ENCODE measurements at places on chromosomes 16 and 17.
A peak's percentile ranks its signal among the peaks of the same experiment; 100 is the strongest.

DNA sequence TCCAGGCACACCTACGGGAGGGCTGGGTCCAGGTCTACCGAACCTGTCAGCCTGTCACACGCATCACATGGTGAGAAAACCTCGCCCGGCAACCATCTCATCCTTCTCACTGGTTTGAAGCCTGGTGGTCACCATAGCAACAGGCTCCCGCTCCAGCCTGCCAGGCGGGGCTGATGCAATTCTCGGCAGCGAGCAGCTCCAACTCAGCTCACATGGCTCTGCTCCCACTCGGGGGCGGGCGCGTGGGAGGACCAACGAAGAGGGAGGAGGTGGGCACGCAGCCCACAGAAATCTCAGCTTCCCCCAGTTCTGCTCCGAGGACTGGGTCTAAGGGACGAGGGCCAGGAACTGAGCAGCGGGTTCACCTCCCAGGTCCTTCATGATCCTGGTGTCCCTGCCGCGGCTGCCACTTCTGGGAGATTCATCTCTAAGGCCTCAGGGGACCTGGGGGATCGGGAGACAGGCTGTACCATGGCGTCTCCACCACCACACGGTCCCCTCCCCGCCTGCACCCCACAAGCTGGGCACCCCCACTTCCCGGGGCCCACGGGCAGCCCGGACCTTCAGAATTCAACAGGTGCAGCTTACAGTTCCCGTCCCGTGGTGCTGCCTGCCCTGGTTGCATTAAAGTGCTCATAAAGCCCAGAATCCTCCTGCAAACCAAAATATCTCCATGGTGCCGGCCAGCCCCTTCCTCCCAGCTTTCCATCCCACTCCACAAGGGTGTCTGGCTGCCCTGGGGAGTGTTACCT, 25.8 kb downstream of the ABR start:
- peak; percentile 52 for DNase-seq

- peak; percentile 65 for DNase-seq
Observed at GRCh38 chr17:5580367-5580766, 3.9 kb downstream of the NLRP1 start.

DNA sequence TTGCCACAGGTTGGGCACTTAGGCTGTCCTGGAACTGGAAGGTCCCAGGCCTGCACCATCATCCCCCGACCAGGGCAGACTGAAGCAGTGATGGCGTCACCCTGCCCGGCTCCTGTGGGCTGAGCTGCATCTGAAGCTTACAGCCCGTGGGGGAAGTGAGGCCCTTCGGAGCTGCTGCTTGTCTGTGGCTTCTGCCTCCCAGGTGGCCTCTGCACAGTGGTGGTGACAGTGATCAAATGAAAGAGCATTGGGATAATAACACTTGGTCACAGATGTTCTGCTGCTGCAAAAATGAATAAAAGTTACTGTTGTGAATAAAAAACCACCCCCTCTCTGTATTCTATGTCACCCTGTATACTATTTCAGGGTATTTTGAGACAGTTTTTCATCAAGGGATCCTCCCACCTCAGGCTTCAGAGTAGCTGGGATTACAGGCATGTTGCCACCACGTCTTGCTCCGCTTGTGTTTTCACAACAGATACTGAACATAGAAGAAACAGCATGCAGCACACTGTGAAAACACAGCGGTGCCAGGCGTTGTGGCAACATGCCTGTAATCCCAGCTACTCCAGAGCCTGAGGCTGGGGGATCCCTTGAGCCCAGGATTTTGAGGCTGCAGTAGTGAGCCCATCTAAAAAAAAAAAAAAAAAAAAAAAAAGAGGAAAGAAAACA, 165.0 kb downstream of the LGALS9B start:
- DNase-seq: peak; percentile 71

- no peak for DNase-seq
Observed at GRCh38 chr17:6323626-6324356, 111.1 kb downstream of the AIPL1 start.

DNA sequence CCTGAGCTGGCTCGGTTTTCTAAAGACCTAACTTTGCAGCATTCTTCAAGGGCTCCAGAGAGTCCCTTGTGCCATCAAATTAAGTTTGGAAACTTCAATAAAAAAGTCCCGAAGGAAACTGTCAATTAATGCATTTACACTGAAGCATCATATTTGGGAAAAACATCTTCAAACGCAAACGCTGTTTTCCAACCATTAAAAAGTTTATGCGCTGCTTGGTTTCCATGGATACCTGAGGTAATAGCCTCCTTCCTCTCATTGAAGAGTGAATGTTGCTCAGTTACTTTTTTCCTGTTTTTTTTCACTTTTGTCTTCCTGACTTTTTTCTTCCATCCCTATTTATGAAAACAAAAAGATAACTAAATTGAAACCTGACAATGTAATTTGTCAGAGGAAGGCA, 399.1 kb downstream of the MAF start:
- no peak for DNase-seq

GRCh38 chr17:1735834-1736347, 6.8 kb upstream of the SERPINF2 start:
- no peak for DNase-seq

DNA sequence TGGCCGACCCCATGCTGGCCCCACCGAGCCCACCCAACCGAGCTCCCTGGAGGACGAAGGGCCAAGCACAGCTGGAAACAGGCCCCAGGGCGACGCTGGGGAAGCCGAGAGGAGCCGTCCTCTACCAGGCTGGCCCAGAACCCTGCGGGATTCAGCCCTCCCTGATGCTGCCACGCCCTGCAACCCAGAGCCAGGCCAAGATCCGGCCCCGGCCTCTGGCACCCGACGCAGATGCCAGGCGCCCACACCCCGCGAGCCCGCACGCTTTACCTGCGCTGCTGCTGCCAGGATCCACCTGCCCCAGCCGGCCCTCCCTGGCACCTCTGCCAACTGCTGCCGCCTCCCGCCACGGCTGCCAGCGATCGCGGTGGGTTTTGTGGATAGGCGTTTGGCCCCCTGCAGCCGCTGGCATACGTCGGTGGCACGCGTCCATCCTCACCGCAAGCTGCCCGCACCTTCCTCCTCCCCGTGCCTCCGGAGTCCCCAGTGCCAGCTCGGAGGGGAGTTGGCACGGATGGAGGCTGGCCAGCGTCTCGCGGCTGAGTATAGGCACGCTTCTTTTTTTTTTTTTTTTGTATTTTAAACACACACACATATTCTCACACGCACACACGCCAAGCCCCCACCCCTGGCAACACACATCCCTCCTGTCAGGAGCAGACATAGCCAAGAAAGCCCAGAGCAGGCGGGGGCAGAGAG, 41.3 kb upstream of the ACSF3 start:
- peak; percentile 45 for DNase-seq

DNA sequence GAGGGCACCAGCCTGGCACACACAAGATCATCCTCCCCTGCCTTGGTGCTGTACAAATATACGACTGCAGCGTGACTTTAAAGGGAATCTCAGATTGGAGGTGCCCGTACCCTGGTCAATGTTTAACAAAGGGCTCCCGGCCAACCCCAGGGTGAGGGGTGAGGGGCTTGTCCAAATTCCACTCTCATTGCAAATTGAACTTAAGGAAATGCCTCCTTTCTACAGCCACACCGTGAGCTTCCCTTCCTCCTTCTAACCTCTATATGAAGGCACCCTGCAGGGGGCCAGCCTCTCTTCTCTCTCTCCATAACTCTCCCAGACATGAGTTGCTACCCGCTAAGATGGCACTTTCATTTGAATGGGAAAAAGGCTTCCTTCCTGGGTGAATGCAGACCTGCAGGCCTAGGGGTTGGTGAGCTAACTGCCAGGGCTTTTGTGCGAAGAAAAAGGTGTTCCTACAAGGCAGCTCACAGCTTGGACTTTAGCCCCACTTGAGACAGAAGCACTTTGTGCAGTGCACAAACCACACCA, 76.6 kb downstream of the IRF8 start:
- DNase-seq: peak; percentile 68

DNA sequence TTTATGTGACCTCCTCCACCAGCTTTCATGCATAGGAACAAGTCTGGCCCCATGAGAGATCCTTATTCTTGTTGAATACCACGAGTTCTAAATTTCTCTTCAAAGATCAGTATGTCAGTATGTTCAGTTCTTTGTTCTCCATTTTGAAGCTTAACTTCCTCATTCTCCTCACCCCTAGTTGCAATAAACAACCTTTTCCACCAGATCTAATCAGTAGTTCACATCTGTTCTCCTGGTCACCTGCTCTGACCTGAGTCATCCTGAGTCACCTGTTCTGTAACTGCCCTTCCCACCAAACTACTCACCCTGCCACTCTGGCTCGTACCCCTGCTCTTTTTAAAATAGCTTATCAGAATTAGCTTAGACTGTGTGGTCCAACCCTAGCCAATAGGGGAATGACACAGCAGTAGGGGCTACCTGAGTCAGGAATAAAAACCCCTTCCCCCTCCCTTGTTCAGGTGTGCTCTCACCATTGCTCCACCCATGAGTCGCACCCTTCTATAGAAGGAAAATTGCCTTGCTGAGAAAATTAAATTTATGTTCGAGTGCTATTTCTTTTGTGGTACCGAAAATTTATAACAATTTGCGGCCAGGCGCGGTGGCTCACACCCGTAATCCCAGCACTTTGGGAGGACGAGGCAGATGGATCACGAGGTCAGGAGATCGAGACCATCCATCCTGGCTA, 94.6 kb downstream of the EMP2 start:
- peak; percentile 50 for DNase-seq

DNA sequence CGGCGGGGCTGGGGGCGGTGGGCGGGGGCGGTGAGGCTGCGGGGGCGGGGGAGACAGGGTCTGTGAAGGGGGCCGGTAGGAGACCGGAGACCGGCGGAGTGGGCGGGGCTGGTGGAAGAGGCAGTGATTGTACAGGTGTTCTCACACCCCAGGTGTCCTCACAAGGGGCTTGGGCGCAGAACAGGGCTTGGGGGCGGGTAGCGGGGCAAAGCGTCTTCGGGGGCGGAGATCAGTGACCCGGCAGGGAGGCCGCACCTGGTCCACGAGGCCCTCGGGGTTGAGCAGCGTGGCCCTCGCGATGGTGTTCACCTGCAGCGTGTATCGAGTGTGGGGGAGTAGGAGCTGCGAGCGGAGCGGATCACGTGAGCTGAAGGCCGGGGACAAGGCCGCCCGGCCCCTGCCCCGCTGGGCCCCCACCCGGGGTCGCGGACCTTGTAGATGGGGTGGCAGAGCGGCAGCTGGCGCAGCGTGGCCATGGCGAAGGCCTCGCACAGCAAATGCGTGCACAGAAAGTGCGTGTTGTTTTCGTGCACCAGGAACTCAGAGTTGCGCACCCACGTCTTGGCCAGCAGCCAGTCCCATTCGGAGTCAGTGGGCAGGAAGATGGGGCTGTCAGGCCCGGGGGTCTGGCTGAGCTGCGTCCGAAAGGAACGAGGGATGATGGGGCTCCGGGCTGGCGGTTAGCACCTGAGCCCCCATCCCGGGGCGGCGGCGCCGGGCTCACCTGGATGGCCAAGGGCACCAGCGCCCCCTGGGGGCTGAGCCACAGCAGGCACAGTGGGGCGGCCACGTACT, 8.5 kb downstream of the ALOXE3 start:
- DNase-seq: peak; percentile 29

- DNase-seq: no peak
Observed at GRCh38 chr16:10951026-10951425, 6.7 kb downstream of the CLEC16A start.

DNA sequence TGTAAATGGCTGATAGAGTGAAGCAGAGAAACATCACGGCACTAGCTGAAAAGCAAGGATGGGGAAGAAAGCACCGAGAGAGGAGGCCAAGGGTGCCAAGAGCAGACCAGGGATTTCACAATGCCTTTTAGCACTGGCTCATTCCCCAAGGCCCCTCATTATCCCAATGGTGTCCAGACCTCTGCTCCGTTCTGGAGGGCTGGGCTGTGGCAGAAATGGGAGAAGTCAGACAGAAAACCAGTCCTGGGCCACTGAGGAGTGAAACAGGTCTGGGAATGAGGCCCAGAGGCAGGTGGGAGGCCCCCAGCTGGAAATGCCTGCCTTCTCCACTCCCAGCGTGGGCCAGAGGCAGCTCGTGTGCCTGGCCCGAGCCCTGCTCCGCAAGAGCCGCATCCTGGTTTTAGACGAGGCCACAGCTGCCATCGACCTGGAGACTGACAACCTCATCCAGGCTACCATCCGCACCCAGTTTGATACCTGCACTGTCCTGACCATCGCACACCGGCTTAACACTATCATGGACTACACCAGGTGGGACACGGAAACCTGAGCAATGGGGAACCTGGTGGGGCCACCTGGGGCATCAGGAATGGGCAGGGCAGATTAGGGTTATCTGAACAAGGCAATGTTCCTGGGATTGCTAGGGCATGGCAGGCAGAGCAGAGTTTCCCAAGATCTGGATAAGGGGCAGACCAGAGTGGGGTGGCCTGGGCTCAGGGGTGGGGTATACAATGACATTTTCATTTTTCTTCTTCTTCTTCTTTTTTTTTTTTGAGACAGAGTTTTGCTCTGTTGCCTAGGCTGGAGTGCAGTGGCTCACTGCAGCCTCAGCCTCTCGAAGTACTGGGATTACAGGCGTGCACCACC, 20.3 kb downstream of the ANKRD40 start:
- no peak for DNase-seq

- peak; percentile 96 for DNase-seq
Observed at GRCh38 chr16:84810518-84811273, 9.1 kb upstream of the CRISPLD2 start.

DNA sequence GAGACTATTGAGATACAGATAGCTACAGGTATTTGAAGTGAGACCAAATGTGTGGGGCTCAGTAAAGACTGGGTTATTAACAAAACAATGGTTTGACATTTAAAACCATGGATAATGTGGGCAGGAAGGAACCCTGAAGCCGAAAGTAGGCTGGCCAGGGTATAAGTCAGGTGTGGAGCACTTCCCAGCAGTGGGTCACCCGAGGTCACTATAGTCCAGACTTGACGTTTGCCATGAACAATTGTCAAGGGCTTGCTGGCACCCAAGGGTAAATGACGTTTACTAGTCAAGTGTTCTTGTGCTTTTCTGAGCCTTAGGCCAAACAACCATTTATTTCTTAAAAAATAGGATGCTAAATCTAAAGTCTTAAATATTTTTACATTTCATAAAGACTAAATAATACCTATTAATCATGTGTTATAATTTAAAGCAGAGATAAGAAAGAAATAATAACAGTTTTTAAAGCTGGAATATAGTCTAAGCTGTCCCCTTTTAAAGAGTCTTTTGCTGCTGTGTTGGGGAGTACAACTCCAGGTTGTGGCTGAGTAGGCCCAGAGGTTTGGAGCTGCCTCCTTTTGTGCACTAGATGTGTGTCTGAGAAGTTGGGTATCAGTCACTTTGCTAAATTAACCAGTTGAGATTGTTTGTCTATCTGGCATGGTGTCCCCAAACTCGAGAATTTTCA, 15.7 kb downstream of the ALDH3A2 start:
- DNase-seq: no peak

- DNase-seq: no peak
Observed at GRCh38 chr17:31254654-31255053, 42.4 kb downstream of the OMG start.

GRCh38 chr16:79359082-79359481, 241.5 kb downstream of the MAF start:
- DNase-seq: no peak

- DNase-seq: peak; percentile 49
Observed at GRCh38 chr16:29994600-29995323, 655 bp downstream of the HIRIP3 start.
